ENCODE measurements at places on chromosomes 16 and 17.

- DNase-seq, result no peak
Observed at GRCh38 chr17:66920950-66921349, 43.6 kb upstream of the CACNG4 start.

DNA sequence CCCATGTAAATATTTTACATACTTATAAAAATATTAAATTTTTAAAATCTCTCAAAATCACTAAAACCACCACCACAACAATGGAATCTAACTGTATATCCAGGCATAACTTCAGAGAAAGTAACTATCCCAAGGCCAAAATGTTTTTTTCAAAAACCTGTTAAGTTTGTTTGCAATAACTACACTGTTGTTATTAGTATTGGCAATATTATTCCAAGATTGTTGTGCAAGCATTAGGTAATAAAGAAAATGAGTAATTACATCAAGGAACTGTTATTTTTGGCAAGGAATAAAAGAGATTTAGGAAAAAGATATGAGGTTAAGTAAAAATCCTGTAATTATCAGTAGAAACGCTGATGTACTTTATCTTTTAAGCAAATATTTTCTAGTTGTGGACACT lies 3.4 kb upstream of the KRTAP4-12 start:
- no peak for DNase-seq

GRCh38 chr16:49437344-49437743 lies 63.7 kb downstream of the C16orf78 start:
- DNase-seq, result no peak

DNA sequence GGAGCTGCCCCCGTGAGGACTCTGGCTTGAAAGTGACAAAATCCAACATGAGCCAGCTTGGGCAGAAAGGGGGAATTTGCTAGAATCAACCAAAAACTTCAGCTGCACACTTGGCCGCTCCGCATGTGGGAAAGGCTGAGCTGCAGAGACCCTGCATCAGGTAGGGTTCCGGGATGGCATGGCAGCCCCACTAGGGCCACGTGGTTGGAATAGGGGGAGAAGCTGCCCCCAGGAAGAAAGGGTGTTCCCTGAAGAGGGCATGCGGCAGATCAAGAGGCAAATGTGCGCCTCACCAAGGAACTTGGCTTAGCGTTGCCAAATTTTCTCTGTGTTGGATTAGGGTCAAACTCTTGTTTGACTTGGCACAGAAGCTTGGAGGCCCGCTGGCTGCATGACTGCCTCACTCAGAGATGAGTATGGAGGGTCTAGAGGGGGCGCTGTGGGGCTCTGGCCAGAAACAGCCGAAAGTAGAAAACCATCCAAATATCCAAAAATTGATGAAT lies 29.2 kb upstream of the WFIKKN2 start:
- peak; percentile 83 for DNase-seq

DNA sequence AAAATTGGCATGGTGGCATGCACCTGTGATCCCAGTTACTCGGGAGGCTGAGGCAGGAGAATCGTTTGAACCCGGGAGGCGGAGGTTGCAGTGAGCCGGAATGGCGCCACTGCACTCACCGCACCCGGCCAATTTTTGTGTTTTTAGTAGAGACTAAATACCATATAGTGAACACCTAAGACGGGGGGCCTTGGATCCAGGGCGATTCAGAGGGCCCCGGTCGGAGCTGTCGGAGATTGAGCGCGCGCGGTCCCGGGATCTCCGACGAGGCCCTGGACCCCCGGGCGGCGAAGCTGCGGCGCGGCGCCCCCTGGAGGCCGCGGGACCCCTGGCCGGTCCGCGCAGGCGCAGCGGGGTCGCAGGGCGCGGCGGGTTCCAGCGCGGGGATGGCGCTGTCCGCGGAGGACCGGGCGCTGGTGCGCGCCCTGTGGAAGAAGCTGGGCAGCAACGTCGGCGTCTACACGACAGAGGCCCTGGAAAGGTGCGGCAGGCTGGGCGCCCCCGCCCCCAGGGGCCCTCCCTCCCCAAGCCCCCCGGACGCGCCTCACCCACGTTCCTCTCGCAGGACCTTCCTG lies at the start of gene HBQ1:
Gene HBQ1, plus strand, starts transcription at position 359 of the 575 bp plus-strand sequence. Its CDS starts 28 bp downstream, at position 387.
- peak; percentile 76 for DNase-seq

GRCh38 chr16:15990902-15991301 lies 41.5 kb downstream of the ABCC1 start:
- DNase-seq, result no peak

- no peak for DNase-seq
Observed at GRCh38 chr17:4818276-4818675, 11.3 kb downstream of the PLD2 start.

DNA sequence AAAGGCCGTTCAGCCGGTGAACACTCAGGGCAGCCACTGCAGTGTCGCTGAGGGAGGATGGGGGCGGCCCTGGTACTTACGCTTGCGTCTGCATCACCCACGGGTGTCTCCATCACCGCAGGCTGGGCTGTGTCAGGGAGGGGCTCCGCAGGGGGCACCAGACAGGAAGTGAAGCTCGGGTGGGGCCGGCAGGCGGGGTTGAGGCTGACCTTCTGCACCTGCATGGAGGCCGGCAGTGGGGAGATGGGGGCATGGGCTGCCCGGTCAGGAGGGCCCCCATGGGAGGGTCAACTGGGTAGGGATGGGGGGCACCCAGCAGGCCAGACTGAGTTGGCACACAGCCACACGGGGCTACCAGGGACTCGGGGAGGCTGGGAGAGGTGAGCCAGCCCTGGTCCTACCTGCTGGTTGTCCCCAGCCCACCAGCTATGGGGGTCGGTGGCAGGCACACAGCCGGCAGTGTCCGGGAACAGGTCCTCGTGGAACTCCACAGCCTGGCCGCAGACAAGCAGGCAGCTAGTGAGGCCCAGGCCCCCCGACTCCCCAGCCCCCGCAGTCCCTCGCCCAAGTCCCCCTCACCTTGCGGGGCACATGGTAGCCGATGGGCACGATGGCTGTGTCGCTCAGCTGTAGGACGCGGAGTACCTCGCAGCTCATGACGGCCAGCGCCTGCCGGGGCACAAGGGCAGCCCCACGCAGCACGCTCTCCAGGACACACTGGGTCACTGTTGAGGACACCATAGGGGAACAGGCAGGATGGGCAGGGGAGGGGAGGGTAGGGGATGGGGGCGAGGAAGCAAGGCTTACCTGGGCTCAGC lies 7.2 kb upstream of the VASN start:
- no peak for DNase-seq

GRCh38 chr16:20314575-20314974 lies 12.7 kb downstream of the GP2 start:
- DNase-seq, result no peak

- DNase-seq, result no peak
Observed at GRCh38 chr17:75503976-75504346, 11.4 kb downstream of the CASKIN2 start.

DNA sequence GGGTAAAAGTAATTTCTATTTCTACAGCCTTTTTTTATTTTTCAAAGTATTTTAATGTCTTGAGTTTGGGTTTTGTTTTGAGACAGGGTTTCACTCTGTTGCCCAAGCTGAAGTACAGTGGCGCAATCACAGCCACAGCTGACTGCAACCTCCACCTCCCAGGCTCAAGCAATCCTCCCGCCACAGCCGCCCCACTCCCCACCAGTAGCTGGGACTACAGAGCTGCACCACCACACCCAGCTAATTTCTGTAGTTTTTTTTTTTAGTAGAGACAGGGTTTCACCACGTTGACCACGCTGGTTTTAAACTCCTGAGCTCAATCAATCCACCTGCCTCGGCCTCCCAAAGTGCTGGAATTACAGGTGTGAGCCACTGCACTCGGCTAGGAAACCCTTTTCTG lies 44.0 kb downstream of the TUBD1 start:
- DNase-seq, result peak; percentile 23

GRCh38 chr16:603933-604332 lies 14.1 kb downstream of the RAB40C start:
- no peak for DNase-seq

- DNase-seq, result peak; percentile 42
Observed at GRCh38 chr17:73640691-73641090, 3.6 kb downstream of the SDK2 start.

DNA sequence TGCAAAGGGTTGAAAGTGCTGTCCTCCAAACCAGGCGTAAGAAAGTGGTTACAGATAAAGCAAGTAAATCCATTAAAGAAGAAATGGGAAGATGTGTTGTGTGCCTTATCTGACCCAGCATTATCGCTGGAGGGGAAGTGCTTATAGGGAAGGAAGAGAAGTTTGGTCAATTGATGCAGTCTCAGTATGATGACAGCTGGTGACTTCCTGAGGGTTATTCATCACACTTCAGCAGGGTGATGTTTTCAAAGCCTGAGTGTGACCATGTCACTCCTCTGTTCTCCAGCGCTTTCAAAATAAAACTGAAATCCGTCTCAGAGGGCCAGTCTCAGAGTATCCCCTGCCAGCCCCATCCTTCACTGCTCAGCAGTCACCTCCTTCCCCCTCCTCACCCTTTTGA lies 505.4 kb upstream of the RBFOX1 start:
- DNase-seq, result no peak

- DNase-seq, result no peak
Observed at GRCh38 chr16:11556945-11557720, 29.6 kb downstream of the LITAF start.

DNA sequence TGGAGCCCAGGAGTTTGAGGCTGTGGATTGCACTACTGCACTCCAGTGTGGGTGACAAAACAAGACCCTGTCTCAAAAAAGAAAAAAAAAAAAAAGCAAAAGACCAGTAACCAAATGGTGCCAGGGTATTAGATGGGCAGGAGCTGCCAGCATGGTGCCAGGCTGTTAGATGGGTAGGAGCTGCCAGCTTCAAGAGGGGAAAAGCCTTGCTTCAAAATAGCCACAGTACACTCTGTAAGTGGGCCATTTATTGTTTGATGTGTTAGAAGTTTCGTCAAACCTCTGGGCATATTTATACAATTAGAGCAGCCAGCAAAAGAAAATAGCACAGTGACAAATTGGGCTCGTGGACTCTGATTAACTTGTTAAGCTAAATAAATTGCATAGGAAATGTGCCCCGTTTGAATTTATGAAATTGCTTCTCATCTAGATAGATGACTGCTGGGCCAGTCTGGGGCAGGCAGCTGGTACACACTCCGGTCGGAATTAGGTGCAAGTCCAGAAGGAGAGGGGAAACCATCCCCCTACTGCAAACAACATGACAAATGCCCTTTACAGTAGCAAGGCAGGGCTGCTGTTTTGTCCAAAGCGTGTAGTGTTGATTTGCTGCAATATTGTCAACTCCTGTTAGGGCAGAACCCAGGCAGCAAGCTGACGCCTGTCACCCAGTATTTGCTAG lies 126.3 kb upstream of the IRX3 start:
- no peak for DNase-seq

GRCh38 chr17:82316651-82317393 lies 586 bp downstream of the CD7 start:
- no peak for DNase-seq

DNA sequence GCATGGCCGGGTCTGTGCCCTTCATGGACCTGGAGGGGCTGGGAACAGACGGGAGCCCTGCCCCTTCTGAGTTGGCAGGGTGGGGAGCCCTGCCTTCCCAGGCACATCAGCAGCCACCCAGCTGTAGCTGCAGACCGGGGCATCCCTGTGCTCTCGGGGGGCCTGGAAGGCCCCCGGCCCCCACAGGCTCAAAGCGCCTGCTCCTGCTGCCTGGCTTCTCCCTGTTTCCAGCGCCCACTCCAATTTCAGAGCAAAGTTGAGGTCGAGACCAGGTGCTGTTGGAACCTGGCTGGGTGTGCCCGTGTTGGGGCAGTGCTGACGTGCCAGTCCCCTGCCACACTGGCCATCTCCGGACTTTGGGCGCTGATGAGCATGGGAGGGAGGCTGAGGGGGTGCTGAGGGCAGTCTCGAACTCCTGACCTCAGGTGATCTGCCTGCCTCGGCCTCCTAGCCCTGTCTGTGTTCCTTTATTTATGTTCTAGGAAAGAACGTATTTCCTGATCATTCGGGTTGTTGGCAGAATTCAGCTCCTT lies 4.9 kb upstream of the PRSS27 start:
- DNase-seq, result no peak

DNA sequence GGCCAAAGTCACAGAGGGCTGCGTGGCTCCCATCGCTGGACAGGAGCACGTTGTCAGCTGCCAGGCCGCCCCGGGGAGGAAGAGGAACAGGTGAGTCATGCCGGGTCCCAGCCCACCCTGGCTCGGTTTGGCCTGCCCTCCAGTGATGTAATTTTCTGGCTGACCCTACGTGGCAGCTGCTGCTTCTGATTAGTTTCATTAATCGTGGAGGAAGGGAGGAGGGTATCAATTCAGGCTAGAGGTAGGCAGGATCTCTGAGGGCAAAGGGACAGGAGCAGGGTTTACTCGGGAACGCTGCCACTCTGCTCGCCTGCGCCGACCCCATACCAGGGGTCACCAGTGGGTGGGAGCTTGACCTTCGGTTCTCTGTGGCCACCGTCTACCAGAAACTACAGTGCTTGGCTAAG lies 11.7 kb upstream of the SPATA32 start:
- no peak for DNase-seq

DNA sequence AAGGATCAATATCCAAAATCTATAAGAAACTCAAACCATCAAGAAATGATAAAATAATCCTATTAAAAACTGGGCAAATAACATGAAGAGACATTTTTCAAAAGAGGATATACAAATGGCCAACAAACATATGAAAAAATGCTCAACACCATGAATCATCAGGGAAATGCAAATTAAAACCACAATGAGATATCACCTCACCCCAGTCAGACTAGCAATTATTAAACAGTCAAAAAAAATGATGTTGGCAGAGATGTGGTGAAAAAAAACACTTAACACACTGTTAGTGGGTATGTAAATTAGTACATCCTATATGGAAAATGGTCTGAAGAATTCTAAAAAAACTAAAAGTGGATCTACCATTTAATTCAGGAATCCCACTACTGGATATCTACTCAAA lies 379.0 kb upstream of the SOX9 start:
- DNase-seq, result no peak

GRCh38 chr17:1398931-1399678 lies 917 bp downstream of the YWHAE start:
- DNase-seq, result peak; percentile 34

DNA sequence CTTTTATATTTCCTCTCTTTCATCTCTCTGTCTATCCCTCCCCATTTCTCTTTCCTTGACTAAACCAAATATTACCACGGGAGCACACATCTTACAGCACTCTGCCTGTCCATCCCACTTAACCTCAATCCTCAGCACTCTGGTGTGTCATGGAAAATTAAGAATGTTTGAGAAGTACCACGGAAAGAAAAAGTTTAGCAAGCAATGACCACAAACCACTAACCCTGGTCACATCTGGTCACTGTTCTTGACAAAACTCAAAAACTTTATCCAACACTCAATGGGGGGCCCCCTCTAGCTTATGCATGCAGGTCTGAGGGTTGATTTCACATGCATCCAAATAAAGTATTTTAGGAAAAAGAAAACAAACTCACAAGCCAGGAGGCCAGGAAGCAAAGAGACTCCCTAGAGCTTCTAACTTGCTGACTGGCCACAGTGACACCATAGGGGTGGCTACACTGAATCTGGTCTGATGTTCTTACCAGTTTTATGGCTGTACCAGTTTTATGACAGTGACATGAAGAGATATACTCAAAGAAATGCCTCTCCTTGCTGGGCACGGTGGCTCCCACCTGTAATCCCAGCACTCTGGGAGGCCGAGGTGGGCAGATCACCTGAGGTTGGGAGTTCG lies 229.2 kb downstream of the STX8 start:
- no peak for DNase-seq

All from NCI-H69 (cell line).